Stimulated activated CD4-positive, alpha-beta T cell treated with anti-CD3 and anti-CD28 coated beads, TNF-alpha, amount 100 ng/mL, for 48 hours (primary cell): ENCODE measurements at places on chromosomes 12 and 14.

- peak; percentile 26 for DNase-seq
Observed at GRCh38 chr12:93109551-93110203, 180.6 kb upstream of the EEA1 start.

- no peak for DNase-seq
Observed at GRCh38 chr12:81615026-81615588, 144.0 kb downstream of the PPFIA2 start.

DNA sequence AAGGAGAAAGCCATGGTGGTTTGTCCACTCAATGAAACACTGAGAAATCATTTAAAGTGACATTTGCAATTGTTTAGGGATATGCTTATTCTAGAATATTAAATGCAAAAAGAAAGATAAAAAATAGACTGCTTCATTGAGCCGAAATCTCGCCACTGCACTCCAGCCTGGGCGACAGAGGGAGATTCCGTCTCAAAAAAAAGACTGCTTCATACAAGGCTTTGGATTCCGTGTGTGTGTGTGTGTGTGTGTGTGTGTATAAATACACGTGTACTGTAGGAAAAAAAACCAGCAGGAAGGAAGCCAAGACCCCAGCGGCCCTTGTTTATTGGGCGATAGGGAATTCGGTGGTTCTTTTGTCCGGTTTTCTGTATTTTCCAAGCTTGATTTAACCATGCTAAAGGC is 3.2 kb upstream of the ZNF839 start:
- DNase-seq = no peak

GRCh38 chr12:32493282-32493681 is 93.9 kb downstream of the FGD4 start:
- no peak for DNase-seq
